Mesothelial cell of epicardium (in vitro differentiated cells): ENCODE measurements at places on chromosomes 12 and 14. TPM values are rescaled to one million over a fixed set of nuclear protein-coding genes. Genes with fewer than 3 reads are reported as not detected.

ADCY6 gene
- 65.4 to 69.2 TPM (median 66.1 TPM) in 3 replicates for total RNA-seq

PROX2 gene
- not detected in 3 replicates for total RNA-seq

E2F7 gene
- 6.9 to 8.2 TPM (median 7.7 TPM) in 3 replicates for total RNA-seq

GRCh38 chr14:76902591-76902990 lies 76.4 kb downstream of the LRRC74A start:
- no peak for DNase-seq
- H3K4me1 ChIP-seq, result peaks cover 22% of the 10 kb centered on the region
- no peaks in the 10 kb centered on the region for H3K36me3 ChIP-seq
- no peak overlapping the region for H3K4me3 ChIP-seq
- no peak overlapping the region for H3K27ac ChIP-seq
- peaks cover 3% of the 10 kb centered on the region for H3K27me3 ChIP-seq

DNA sequence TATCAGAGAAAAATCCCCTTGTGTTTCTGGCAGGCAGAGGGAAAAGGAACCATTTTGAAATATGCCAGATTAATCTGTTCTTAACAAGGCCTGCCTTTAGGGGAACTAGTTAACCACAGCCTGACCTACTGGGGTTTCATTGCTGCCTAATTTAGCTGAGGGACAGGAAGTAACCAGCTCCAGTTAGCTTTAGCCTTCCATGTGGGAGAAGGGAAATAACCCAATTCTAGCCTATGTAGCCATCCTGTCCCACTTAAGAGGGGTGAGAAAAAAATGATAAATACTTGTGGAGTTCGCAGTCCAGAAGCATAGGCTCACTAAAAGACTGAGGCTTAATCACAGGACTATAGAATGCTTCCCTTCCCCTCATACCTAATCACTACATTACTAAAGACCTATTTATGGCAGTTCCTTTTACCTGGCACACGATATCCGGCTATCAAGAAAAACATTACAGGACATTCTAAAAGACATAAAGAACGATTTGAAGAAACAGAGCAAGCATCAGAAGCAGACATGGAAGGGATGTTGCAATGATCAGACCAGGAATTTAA lies 22.8 kb downstream of the COX8C start:
- peaks cover 5% of the 10 kb centered on the region for H3K4me1 ChIP-seq
- H3K36me3 ChIP-seq, result no peaks in the 10 kb centered on the region
- H3K27ac ChIP-seq, result no peak overlapping the region
- no peaks in the 10 kb centered on the region for H3K27me3 ChIP-seq
- DNase-seq, result no peak
- H3K4me3 ChIP-seq, result no peak overlapping the region

DNA sequence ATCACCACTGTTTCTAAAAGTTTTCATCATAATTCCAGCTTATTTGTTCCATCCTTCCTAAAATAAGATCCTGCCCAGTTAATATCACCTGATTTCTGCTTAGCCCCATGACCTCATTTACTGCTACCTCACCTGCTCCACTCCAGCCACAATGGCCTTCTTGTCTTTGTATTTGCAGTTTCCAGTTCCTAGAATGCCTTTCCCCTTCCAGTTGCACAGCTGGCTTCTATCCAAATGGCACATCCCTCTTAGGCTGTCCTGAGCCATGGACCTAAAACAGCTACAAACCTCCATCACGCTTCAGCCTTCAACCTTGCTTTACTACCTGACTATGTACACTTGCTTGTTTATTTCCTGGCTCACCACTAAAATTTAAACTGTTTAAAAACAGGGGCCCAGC lies 6.5 kb upstream of the LGMN start:
- no peaks in the 10 kb centered on the region for H3K4me1 ChIP-seq
- no peak for DNase-seq
- H3K4me3 ChIP-seq, result no peak overlapping the region
- no peaks in the 10 kb centered on the region for H3K36me3 ChIP-seq
- H3K27ac ChIP-seq, result no peak overlapping the region
